ENCODE measurements at places on chromosomes 12 and 14. TPM values are rescaled to one million over a fixed set of nuclear protein-coding genes. Genes with fewer than 3 reads are reported as not detected.

DNA sequence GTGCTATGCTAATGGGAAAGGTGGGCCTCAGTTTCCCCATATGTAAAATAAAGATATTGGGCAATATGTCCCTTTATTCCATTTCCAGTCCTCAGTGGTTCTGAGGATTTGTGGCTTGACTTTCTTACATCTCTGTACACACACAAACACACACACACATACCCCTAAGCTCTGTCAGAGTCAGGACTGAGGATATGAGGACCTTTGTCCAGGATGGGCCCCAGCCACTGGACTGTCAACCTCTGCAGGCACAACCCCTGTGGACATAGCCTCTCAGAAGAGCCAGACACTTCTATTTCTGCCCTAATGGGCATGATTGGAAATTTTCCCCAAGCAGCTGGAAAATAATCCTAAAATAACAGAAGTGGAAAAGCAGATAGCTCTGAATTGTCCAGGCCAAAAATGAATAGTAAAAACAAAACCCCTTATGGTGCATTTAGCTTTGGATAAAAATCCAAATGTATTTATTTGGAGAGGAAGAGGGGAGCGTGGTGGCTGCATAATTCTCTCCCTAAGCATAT, 50.2 kb downstream of the RIN3 start:
- H3K27ac ChIP-seq, result peak overlapping the region; percentile 42
- H3K4me1 ChIP-seq, result peaks cover 14% of the 10 kb centered on the region
- no peak overlapping the region for H3K4me3 ChIP-seq
- DNase-seq, result no peak
- peaks cover 27% of the 10 kb centered on the region for H3K36me3 ChIP-seq

DNA sequence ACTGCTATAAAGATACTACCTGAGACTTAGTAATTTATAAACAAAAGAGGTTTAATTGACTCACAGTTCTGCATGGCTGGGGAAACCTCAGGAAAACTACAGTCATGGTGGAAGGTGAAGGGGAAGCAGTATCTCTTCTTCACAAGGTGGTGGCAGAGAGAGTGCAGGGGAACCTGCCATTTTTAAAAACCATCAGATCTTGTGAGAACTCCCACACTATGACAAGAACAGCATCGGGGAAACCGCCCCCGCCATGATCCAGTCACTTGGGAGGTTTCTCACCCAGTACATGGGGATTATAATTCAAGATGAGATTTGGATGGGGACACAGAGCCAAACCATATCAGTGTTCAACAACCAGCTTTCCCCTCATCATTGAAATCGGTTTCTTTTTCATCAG, 49.9 kb downstream of the AEBP2 start:
- H3K27me3 ChIP-seq, result no peaks in the 10 kb centered on the region
- H3K4me3 ChIP-seq, result no peak overlapping the region
- H3K27ac ChIP-seq, result no peak overlapping the region

- peak; percentile 84 for DNase-seq
- H3K4me3 ChIP-seq, result no peak overlapping the region
- H3K27me3 ChIP-seq, result no peaks in the 10 kb centered on the region
Observed at GRCh38 chr12:105220929-105221290, 15.1 kb downstream of the APPL2 start.

- DNase-seq, result no peak
- H3K4me3 ChIP-seq, result no peak overlapping the region
- no peak overlapping the region for H3K27ac ChIP-seq
- no peaks in the 10 kb centered on the region for H3K36me3 ChIP-seq
Observed at GRCh38 chr14:80988192-80988591, 32.8 kb downstream of the TSHR start.

DNA sequence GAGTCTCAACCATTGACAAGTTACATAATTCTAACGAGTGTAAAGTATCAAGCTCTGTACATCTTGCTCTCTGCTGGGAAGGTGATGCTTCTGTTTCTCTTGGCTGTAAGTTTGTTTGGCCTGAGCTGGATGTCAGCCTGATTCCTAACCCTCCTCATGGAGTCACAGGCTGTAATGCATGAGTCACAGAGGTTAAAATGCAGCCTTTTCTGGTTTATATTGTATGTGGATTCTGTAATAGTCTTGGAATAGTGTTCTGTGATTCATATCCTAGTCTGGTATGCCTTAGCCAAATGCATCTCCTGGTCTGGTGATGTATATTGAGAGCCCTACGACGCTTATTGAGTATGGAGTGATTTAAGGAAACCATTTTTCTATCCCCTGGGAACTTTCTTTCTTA, 104.5 kb upstream of the FRMD6 start:
- H3K36me3 ChIP-seq, result no peaks in the 10 kb centered on the region
- peaks cover 8% of the 10 kb centered on the region for H3K4me1 ChIP-seq
- H3K27ac ChIP-seq, result peak overlapping the region; percentile 57
- H3K4me3 ChIP-seq, result no peak overlapping the region
- no peaks in the 10 kb centered on the region for H3K27me3 ChIP-seq

DNA sequence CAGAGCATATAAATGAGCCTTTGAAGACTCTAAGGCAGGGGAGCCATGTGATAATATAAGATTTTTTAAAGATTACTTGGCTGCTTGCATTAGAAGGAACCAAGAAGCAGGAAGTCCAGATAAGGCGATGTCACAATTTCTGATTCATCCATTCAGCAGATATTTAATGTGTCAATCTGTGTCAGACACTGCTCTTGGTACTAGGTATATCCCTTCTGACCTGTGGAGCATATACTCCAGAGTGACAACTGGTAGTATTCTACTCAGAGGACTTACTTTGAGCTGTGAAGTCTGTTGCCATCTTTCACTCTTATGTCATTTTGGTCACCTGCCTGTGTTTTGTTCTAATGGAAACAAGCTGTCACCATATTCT, 10.7 kb downstream of the EID3 start:
- H3K27ac ChIP-seq, result no peak overlapping the region
- H3K36me3 ChIP-seq, result peaks cover 83% of the 10 kb centered on the region
- H3K4me1 ChIP-seq, result peaks cover 7% of the 10 kb centered on the region
- DNase-seq, result no peak
- no peak overlapping the region for H3K4me3 ChIP-seq

- no peaks in the 10 kb centered on the region for H3K36me3 ChIP-seq
- H3K4me1 ChIP-seq, result peaks cover 28% of the 10 kb centered on the region
- DNase-seq, result peak; percentile 70
- no peak overlapping the region for H3K4me3 ChIP-seq
- peak overlapping the region; percentile 66 for H3K27ac ChIP-seq
Observed at GRCh38 chr12:1740161-1740948, 49.5 kb downstream of the ADIPOR2 start.

DNA sequence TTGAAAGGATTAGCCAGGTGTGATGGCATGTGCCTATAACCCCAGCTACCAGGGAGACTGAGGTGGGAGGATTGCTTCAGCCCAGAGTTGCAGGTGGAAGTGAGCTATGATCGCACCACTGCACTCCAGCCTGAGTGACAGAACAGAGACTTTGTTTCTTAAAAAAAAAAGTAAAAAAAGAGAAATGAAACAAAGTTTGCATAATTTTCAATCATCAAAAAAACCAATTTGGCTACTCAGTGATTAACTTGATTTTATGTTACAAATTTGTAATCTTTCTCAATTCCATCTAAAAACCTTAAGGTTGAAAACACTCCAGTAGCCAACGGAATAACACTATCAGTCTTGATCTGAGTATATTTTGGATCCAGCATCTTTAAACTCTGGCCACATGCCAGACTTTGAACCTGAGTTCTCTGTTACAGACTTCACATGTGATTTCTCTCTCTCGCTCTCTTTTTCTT, 12.6 kb upstream of the DENND5B start:
- no peak overlapping the region for H3K4me3 ChIP-seq
- no peak overlapping the region for H3K27ac ChIP-seq
- no peaks in the 10 kb centered on the region for H3K36me3 ChIP-seq

DNA sequence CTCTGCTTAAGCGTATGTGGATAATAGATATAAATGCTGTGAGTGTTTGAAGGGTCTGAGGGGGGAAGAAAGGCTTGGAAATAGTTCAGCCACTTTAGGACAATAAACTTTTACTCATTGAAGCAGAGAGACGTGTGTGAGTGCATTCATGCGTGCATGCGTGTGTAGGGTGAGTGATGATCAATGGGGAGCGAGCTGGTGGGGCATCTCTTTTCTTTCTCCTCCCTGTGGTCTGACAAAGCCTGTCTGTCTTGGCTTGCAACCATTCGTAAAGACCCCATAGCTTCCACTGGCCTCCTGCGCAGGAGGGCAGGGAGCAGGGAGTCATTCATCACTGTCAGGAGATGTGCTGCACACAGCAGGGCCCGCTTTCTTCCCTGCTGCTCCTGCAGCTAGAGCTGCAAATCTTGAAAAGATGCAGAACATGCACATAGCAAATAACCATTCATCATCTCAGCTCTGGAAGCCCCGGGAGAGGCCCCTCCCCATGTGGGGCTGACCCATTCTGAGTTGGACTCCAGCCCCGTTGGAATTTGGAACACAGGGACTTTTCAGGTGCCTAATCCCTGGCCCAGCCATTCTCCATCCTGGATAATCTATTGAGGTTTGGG, 223.2 kb downstream of the PPM1H start:
- no peaks in the 10 kb centered on the region for H3K27me3 ChIP-seq
- no peaks in the 10 kb centered on the region for H3K36me3 ChIP-seq
- no peak overlapping the region for H3K27ac ChIP-seq
- no peak for DNase-seq
- H3K4me3 ChIP-seq, result no peak overlapping the region

DNA sequence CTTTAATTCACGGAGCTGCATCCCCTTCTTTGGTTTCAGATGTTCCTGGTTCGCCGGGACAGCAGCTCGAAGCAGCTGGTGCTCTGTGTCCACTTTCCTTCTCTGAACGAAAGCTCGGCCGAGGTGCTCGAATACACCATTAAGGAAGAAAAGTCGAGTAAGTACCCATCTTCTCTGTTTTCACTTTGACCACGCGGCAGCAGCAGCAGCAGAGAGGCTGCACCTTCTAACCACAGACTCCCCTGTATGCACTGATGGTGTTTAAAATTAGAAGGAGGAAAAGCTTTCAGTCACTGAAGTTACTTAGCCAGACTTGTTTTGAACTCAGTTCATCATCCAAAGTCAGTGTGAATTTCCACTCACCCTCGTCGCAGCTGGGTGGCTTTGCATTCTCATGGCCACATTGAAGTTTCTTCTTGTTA, 63.8 kb downstream of the RIN3 start:
- no peaks in the 10 kb centered on the region for H3K4me1 ChIP-seq
- H3K4me3 ChIP-seq, result no peak overlapping the region
- DNase-seq, result no peak
- H3K36me3 ChIP-seq, result peaks cover 28% of the 10 kb centered on the region

DNA sequence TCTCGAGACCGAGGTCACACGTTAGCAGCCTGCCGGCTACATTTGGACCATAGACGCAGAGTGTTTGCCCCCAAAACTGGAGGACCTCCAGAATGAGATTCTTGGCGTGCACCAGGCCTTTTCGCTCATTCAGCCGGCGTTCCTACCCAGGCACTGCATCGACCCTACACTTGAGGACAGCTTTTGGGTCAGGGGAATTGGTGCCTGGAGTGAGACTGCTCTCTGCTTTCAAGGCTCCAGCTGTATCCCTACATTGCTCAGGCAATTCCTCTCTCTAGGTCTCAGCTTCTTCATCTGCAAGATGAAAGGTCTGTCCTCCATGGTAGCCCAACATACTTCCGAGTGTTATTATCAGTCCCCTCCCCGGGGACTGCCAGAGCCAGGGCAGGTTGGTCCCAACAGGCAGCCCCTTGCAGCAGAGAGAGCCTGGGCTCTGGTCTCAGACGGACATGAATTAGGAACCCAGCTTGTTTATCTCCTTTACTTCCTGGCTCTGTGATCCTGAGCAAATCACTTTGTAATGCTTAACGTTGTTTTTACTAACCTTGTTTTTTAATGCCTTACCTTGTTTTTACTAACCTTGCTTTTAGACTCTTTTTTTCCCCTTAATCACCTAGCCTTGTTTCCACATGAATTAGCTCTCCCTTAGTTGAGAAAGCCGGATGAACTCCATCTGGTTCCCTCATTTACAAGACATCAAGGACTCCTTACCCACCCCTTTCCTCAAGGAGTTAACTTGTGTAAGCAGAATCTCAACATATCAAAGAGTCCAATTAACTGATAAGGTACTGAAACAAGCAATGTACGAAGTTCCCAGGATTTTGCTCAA, 892 bp downstream of the TCHP start:
- H3K27me3 ChIP-seq, result no peaks in the 10 kb centered on the region
- H3K27ac ChIP-seq, result peak overlapping the region; percentile 81
- peak overlapping the region; percentile 75 for H3K4me3 ChIP-seq
- peaks cover 31% of the 10 kb centered on the region for H3K4me1 ChIP-seq
- DNase-seq, result no peak

GRCh38 chr12:1779783-1780182, 40.6 kb upstream of the LRTM2 start:
- peaks cover 12% of the 10 kb centered on the region for H3K36me3 ChIP-seq
- peak; percentile 26 for DNase-seq
- H3K4me1 ChIP-seq, result peaks cover 42% of the 10 kb centered on the region
- H3K27ac ChIP-seq, result peak overlapping the region; percentile 2

GRCh38 chr12:126856958-126857357, 1410.0 kb upstream of the TMEM132C start:
- no peak overlapping the region for H3K27ac ChIP-seq
- H3K4me3 ChIP-seq, result no peak overlapping the region
- H3K27me3 ChIP-seq, result peaks cover 5% of the 10 kb centered on the region
- H3K4me1 ChIP-seq, result no peaks in the 10 kb centered on the region

- no peaks in the 10 kb centered on the region for H3K27me3 ChIP-seq
- no peaks in the 10 kb centered on the region for H3K36me3 ChIP-seq
- no peak for DNase-seq
- no peaks in the 10 kb centered on the region for H3K4me1 ChIP-seq
Observed at GRCh38 chr12:84502180-84502860, 410.3 kb downstream of the SLC6A15 start.

DNA sequence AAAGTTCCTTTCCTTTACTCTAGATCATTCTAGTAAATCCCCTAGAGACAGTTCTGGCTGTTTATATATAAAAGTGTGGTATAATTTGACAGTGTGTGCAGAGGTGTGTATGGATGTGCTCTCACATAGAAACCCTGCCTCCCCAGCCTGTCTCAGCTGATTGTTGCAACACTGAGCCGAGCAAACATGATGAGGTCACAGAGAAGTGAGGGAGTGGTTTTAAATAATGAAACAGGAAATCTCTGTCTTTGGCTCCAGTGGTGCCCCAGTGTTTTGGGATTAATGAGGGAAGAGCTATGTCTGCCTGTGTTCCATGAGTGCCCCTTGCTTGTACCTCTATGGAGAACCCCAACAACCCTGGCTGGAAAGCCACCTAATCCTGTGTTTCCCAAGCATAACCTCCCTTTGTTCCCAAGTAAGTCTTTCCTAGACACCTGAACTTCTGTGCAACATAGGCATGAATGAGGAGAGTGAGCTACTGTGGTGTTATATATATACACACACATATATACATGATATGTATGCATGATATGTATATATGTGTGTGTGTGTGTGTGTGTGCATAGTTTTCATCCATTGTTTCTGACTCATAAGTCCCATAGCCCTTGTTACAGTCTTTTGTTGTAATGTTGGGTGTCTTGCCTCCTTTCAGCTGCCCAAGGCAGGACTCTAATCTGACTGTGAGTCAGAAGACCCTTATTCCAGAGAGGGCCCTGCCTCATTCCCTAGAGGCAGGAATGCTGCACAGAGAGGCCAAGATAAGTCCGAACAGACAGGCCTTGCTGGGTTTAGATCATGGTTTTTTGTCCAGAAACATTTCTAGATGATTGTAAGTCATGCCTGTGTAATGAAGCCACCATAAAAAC, 18.0 kb downstream of the TRAF3 start:
- DNase-seq, result peak; percentile 66
- peaks cover 19% of the 10 kb centered on the region for H3K4me1 ChIP-seq
- no peak overlapping the region for H3K4me3 ChIP-seq
- no peak overlapping the region for H3K27ac ChIP-seq
- no peaks in the 10 kb centered on the region for H3K36me3 ChIP-seq

GRCh38 chr12:103698752-103699560, 111.9 kb downstream of the STAB2 start:
- peaks cover 7% of the 10 kb centered on the region for H3K27me3 ChIP-seq
- DNase-seq, result no peak
- no peak overlapping the region for H3K4me3 ChIP-seq

Gene TMEM63C
- total RNA-seq, result 0.14 TPM

Gene C12orf42
- not detected for total RNA-seq

Measured in stomach (tissue), 19 donors.